Fibroblast of upper back skin (primary cell): ENCODE measurements at places on chromosomes 5 and 9.

- DNase-seq = no peak
Measured at GRCh38 chr5:135153661-135154060, 119.6 kb upstream of the PITX1 start.

DNA sequence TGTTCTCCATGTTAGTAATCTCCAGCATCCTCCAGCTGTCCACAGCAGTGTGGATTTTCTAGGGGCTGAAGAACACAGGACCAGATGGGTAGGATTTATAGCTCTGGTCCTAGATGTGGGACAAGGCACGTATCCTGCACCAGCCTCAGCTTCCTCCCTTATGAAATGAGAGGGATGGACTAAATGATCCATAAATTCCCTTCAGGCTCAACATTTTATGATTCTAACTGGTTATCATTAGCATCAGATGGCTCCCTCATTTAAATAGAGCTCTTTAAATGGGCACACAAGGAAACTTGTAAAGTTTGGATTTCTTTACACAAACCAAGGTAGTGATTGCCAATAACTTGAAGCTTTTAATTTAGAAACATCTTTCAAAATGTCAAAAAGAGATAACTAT is 97.7 kb downstream of the ESM1 start:
- no peak for DNase-seq

DNA sequence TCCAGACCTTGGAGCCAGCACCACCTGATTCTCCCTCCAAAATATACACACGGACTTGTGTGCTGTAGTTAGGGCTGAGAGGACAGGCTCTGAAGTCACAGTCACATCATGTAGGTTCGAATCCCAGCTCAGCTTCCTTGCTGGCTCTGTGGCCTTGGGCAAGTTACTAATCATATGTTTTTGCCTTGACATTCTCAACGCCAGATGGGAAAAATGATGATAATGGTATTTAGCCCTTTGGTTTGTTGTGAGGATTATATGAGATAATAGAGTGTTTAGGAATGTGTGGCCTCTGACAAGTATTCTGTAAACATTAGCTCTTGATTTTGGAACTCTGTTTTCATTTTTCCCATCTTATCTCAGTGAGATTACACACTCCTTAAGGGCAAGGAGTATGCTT is 72.5 kb downstream of the PLAC8L1 start:
- DNase-seq = no peak

GRCh38 chr5:3597167-3598007 is 1.8 kb downstream of the IRX1 start:
- peak; percentile 34 for DNase-seq
